H54 (cell line): ENCODE measurements at places on chromosomes 6 and 20.

DNA sequence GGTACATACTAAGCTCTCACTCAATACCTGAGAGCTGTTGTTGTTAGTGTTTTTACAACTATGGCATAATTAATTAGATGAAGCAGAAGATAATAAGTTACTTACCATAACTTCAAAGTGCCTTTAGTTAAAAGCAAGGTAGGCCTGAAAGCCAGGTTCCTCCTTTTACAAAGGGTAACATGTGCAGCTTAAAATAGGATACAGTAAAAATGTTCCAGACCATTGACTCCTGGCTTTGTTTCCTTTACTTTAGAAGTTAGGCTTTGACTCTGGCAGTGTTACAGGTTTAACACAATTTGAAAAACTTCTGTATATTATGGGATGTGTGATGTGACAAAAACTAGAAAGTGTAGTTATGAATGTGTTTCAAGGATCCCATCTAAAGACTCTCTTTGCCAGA, 522.5 kb downstream of the EPM2A start:
- DNase-seq, result no peak

DNA sequence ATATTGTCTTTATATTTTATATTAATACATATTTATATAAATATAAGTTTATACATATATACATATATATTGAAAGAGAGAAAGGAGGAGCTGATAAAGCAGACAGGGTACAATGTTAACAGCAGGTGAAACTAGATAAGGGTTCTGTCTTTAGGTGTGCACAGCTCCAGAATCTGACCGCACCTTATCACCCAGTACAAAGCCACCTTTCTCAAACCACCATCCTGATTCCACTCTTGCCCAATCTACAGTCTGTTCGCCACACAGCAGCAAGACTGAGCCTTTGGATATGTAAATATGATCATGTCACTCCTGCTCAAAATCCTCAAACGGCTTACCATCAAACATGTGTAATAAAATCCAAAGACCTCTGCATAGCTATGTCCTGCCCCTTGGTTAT, 34.7 kb upstream of the ASCC3 start:
- DNase-seq, result no peak

- DNase-seq, result no peak
These were observed 6.7 kb downstream of the DLGAP4 start for GRCh38 chr20:36312724-36313441.

DNA sequence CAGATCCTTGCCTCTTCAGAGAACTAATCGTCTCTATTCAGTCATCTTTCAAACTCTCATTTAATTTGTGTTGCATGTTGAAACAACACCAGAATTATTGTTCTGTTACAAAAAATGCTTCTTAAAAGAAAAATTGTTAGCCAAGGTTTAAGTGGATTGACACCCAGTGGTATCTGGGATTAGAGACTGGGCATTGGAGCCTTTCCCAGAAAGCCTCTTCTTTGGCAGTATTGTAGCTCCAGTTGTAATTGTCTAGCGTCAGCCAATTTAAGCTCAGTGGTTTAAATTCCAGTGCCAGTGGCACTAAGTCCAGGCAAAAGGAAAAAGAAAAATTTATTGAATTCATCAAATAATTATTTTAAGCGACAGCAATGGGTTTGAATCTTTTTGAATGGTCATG, 801 bp downstream of the CCDC28A start:
- no peak for DNase-seq

DNA sequence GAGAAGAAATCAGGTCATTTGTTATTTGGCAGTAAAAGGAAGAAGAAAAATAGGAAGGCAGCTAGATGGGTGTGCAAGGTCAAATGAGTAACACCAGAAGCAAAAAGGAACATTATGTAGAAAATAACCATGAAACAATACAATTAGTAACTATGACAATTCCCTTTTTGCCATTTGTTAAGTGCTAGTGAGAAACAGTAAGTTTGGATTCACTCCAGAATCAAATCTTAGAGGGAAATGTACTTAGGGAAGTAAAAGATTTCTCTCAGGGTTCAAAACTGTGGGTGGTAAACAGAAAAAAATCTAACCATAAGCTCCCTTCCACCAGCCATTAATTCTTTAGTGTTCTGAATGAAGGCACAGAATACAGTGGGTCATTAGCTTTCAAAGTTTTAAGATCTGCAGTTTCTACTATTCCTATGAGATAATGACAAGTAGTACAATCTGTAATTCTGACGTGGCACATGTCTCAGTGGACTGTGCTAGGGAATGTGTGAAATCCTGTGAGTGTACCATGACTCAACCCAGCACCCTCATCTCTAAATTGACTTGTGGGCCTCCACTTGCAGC, 17.1 kb downstream of the REPS1 start:
- peak; percentile 23 for DNase-seq

DNA sequence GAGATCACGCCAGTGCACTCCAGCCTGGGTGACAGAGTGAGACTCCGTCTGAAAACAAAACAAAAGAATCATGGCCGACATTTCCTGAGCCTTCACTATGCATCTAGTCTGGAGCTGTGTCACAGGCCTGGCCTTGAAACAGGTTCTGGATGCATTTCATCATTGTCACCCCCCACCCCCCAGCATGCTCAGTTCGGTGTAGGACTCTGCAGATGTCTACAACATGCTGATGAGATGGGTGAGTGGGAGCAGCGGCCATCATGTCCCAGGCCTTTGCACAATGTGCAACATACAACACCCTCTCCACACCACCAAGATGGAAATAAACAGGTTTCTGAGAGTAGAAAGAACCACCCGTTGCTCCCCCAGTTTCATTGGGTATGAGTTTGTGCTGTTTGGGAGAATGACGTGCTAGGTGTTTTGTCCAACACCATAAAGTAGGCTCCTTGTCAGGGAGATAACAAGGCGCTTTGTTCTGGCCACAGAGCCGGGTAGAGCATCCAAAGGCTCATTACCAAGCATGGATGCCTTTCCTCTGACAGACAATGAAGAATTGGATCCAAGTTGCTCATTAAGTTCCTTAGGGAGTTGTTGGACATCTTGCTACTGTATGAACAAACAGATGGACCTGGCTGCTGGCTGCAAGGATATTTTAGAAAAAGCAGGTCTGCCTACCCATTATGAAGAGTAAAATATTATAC, 22.1 kb downstream of the SNHG17 start:
- DNase-seq, result no peak

DNA sequence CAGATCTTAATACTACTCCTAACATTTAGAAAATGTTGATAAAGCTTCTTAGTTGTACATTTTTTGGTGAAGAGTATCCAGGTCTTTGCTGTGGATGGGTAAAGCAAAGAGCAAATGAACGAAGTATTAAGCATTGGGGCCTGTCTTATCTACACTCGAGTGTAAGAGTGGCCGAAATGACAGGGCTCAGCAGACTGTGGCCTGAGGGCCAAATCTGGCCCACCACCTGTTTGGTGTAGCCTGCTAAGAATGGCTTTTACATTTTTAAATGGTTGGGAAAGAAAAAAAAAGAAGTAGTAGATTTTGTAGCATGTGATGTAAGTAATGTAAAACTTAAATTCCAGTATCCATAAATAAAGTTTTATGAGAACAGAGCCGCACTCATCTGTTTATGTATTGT, 19.4 kb upstream of the MAPK13 start:
- no peak for DNase-seq

DNA sequence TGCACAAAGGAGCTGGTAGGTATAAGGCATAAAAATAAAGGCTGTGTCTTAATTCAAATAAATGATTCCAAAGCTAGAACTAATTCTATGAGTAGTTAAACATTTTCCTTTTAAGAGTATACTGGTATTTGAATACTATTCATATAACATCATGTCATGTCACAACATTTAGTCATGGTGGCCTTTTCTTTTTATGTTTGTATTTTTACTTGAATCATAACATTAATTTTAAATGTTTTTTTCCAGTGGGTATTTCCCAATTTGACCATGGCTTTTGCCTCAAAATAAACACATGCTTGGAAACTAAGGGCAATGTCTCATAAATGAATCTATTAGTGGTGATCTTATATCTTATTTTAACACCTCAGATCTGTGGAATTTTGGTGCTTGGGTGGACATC, 177.1 kb downstream of the CD109 start:
- DNase-seq, result no peak

DNA sequence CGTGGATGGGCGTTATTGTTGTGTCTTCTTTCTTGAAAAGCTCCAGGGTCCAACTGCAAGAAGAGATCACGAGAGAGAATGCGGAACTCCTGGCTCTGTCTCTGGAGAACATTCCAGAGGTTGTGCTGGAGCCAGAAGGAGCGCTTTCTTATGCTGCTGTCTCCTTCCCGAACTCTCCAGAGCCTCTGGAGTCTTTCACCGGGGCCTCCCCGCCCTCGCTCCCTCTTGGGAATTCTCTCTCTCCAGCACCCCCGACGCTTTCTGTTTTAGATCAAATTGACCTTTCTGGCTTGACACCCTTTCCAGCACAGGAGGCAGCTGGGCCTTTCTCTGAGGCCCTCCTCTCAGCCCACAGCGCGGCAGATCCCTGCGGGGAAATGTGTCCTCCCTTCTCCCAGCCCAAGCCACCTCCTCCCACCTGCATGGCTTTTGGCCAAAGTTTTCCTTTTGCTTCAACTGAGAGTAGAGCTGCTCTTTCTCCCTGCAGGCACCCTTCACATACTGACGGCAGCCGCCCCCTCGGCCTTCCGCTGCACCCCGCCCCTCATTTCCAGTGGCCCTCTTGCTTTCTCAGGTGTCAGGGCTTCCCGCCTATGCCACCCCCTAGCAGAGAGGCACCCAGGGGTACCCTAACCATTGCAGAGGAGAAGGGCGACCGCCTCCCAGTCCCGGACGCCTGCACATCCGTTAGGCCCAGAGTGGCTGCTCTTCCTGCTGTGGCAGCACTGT, 6.6 kb upstream of the CCR6 start:
- no peak for DNase-seq
